T-helper 2 cell treated with Interferon-gamma antibody and Interleukin-4, amounts not matched to agents 5 μg/mL and 100 μg/mL, for 36 hours (primary cell): ENCODE measurements at places on chromosomes 1 and 21.
A peak's percentile ranks its signal among the peaks of the same experiment; 100 is the strongest.

DNA sequence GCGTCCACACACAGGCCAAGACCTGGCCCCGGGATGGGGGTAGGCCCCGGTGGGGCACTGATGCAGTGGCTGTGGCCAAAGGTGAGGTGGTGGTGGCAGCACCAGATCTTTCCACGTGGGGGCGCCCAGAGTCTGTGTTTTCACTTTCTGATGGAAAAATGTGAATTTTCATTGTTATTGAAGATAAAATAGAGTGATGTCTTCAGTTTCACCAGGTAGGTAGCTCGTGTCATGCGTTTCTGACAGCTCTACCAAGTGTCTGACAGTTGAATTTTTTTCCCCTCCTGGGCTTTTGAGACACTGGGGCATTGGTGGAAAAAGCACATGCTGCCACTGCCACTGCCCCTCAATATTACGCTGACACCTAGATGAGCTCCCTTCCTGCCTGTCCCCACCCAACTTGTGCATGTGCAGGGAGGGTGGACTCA, 40.0 kb upstream of the MAGOH start:
- peak; percentile 44 for DNase-seq

DNA sequence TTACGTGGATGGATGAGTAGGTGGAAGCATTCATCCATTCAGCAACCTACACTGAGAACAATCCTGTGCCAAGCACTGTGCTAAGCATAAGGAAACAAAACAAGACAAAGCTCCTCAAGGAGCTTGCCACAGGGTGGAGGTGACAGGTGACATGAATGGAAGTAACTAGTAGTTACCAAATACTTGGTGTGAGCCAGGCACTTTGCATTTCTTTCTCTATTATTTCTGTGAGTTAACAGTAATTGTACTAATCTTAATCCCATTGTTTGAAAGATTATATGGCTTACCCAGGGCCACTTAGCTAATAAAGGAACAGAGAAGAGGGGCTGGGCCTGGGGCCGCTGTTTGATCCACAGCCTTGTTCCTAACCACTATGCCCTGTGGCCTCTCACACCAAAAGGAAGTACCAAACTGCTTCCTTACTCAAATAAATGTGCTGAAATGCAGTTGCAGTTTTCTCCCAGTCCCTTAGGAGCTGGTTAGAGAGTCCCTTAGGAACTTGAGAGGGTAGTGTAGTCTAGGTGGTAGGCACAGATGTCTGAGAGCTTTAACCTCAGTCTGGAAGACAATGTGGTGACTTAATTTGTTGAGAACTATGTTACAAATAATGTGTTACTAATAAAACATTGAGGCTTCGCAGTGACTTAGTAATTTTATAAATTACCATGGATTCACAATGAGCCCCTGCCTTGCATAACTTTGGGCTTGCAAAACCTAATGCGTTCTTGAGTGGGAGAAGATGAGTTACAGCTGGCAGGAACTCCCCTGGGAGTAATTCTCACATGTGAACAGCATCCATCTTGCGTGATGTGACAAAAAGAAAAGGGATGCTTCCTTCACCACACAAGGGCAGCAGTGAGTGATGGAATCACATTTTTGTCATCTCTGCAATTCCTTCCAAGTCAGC, 69.8 kb downstream of the MPZL1 start:
- no peak for DNase-seq

GRCh38 chr1:116826818-116827606, 72.8 kb downstream of the CD2 start:
- DNase-seq, result peak; percentile 89

DNA sequence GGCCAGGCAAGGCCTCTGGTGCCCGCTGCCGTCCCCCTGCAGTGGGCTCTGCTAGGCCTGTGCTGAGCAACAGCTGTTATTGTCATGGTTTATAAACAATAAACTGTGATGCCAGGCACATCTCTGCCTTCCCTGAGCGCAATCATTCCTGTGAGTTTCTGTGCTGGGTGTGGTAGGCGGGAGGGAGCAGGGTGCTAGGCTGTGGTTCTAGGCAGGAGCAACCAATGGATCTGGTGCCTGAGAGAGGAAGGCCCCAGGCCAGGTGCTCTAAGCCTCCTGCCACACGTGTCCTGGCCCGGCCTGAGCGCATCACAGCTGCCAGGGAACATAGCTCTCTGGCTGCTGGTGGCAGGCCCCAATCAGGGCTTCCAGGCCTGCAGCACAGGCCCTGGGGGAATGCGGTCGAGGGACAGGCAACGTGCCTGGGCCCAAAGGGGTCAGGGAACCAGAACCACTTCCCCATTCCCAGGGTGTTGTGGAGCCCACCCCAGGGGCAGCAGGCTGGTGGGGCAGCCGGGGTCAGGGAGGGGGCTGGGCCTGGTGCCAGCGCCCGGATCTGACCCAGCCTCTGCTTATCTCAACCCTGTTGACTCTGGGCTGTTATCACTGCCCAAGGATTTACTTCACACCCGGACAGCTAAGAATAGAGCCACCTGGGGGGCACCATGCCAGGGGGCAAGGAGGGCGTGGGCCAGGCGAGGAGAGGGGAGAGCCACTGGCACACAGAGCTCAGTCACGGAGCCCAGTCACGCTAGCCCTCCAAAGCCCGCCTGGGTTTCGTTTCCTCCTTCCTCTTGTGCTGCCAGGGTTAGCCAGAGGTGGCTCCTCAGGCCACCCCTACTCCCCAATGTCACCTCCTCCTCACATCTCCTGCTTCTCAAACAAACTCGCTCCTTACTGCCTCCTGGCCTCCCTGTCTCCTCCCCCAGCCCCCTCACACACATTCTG, 11.5 kb downstream of the TRIM46 start:
- DNase-seq, result no peak
